ENCODE measurements at places on chromosomes 3 and 15.

GRCh38 chr3:18239674-18240073 lies 185.5 kb downstream of the SATB1 start:
- DNase-seq = no peak

DNA sequence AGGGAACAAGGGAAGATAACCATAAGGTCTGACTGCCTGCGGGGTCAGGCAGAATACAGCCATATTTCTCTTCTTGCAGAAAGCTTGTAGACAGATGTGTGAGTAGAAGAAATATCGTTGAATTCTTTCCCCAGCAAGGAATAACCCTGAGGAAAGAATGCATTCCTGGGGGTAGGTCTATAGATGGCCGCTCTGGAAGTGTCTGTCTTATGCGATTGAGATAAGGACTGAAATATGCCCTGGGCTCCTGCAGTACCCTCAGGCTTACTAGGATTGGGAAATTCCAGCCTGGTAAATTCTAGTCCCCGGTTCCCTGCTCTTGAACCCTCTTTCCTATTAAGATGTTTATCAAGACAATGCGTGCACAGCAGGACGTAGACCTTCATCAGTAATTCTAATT lies 15.8 kb upstream of the SST start:
- DNase-seq = no peak

DNA sequence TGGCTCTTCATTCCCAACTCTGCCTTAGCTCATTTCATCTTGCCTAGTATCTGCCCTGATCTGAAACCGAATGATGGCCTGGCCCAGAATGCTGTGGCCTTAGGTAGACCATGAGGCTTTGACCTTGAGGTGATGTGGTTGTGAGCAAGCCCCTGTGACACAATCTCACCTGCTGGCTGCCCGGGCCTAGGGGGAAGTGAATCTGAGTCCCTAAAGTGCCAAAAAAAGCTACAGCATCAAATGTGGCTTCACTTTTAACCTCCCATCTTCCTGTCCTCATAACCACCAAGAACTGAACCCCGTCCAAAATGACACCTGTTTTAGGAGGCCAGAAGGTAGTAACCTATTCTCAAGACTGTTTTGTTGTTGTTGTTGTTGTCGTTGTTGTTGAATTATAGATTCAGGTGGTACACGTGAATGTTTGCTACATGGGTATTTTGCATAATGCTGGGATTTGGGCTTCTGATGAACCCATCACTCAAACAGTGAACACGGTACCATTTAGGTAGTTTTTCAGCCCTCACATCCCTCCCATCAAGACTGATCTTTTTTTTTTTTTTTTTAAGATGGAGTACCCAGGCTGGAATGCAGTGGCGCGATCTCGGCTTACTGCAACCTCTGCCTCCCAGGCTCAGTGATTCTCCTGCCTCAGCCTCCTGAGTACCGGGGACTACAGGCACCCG lies 54.6 kb downstream of the MCCC1 start:
- DNase-seq = peak; percentile 62

GRCh38 chr3:48465237-48465530 lies 18.6 kb downstream of the ATRIP start:
- no peak for DNase-seq

DNA sequence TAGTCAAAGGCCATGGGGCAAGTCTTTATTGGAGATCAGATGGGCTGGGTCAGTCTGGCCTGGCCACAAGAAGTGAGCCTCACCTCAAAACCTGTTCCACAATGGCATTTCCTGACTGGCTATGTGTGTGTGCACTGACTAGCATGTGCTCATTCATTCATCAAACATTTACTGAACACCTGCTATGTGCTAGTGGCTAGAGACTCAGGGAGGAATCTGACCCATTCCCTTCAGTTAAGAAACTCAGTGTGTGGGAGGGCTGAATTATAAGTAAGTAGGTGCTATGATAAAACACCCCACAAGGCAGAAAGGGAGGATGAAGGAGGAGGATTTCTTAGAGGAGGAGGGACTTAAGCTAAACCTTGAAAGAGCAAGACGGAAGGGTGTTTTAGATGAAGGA lies 5.4 kb upstream of the CGNL1 start:
- no peak for DNase-seq

- no peak for DNase-seq
Observed at GRCh38 chr3:179825527-179826246, 172.8 kb downstream of the USP13 start.
